ENCODE measurements at places on chromosomes 1 and 21.

- DNase-seq, result no peak
Observed at GRCh38 chr1:180151508-180151907, 3.2 kb upstream of the QSOX1 start.

DNA sequence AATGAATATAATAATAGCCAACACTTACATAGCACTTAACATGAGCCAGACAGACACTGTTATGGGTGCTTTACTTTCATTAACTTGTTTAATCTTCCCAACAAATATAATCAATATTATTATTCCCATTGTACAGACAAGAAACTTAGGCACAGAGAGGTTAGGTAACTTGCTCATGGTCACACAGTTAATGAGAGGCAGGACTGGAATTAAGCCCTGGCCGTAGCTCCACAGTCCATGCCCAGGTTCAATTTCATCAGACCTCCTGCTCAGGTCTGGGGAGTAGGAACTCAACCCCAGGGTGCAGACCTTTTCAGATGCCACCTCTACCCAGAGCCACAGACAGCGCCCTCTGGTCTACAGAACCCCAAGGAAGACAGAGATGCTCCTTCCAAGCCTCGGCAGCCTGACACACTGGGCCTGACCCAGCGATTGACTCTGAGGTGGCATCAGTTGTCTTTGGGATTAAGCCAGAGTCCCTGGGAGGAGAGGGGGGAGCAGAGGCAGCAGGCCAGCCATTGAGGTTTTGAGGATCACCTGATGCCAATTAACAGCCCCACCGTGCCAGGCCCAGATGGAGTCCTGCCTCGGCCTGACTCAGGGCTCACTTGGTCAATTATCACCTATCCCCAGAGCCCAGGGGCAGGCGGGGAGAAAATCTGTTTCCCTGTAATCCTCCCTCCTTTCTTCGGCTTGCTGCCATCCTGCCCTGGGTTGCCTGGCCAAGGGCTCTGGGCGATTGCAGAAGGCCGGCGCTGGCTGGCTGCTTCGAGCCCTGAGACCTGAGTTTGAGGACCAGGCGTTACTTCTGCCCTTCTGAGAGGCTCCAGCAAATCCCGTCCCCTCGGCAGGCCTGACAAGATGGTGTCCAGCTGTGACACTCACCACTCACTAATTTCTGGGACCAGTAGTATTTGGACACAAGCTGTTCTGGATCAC is 116.7 kb downstream of the LACTBL1 start:
- DNase-seq, result no peak

- no peak for DNase-seq
Observed at GRCh38 chr1:204863024-204863423, 7.6 kb upstream of the NFASC start.

DNA sequence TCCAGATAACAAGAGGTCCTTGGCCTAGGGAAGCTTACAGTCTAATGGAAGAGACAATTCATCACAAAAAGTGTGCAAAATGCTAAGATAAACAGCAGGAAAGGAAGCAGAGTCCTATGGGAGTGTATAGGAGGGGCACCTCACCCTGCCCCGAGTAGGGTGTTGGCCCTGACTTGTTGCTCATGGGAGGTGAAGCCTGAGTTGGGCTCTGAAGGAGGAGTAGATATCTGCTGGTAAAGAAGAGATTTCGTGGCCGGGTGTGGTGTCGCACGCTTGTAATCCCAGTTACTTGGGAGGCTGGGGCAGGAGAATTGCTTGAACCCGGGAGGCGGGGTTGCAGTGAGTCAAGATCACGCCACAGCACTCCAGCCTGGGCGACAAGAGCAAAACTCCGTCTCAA is 18.6 kb upstream of the GPR37L1 start:
- DNase-seq, result no peak

DNA sequence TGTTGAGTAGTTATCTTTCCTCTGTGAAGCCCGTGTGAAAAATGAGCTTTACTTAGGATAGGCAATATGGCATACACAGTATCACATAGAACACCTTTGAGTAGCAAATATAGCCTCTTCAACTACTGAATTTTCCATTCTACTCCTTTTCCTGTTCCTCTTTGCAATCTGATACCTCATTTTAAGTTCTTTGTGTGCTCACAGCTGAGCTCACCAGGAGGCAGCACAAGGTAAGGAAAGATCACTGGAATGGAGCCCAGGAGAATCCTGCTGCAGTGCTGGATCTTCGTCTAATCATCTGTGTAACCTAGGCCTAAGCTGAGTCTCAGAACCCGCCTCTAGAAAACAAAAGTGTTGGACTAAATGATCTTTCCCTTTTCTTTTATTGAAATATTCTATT is 171.0 kb downstream of the LRRC40 start:
- no peak for DNase-seq

DNA sequence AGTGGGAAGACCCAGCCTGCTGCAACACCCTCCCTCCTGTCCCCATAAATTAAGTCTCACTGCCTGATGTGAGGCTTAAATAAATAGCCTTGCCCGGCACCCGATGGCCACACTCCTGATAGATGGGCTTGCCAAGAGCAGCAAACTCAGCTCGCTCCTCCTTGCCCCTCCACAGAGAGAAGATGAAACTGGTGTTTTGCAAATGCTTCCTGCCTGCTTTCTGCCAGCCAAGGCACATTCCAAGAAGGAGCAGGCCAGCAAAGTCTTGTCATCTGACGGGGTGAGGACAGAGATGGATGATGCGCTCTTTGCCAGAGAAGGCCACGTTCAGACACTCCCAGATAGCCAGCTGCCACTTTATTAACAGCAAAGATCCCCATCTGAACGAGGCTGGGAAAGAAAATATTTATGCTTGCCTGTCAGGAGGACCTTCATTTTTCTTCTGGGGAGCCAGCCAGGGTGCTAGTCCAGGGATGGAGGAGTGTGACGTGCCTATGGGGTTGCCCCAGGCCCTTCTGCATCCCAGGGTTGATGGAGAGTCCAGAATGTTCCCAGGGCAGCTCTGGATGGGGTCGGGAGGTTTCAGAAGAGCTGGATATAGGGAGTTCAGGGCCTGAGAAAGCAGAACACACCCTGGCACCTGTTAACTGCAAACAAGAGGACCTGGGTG is 265.4 kb downstream of the FOXD2 start:
- DNase-seq, result no peak

- no peak for DNase-seq
Observed at GRCh38 chr1:111198836-111199235, 1.6 kb downstream of the DENND2D start.

GRCh38 chr1:110215621-110216515 is 5.8 kb downstream of the KCNC4 start:
- no peak for DNase-seq

DNA sequence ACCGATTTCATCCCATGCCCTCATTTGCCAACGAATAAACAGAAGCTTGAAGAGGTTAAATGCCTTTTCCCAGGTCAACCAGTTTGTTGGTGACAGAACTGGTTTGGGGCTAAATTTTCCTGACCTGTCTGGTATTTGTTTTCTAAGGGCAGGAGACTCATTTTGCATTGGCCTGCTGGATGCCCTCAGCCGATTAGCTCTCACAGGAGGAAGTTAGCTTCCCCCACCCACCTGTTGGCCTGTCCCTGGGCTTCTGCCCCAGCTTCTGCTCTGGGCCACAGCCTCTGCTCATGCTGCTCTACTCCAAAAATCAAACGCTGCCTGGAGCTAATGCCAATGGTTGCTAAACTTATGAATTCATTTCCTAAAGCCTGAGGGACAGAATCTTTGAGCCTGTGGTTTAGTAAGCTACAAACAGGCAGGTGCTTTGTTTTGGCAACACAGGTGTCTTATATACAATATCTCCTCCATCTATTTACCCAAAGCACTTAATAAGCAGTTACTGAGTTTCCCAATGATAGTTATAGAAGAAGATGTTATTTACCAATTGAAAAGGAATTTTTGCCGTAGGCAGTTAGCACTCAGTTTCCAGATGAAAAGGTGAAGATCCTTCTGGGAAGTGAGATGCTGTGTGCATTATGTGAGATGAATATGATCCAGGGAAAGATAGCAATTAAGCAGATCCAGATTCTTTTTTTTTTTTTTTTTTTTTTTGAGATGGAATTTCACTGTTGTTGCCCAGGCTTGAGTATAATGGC is 82.3 kb downstream of the TM2D1 start:
- DNase-seq, result no peak

DNA sequence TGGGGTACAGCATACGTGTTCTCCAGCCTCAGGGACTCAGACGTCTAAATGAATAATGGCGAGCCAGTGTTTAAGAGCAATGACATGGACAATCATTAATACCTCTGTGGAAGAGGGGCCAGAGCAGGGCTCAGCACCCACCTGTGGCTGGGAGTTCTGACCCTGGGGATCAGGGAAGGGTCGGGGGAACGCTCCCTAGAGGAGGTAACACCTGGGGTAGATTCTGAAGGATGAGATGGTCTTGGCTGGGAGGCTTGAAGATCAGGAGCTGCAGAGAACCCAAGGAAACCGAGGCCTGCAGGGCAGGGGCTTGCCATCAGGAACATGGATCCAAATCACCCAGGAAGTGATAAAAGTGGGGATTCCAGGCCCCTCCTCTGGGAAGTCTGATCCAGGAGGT is 138.2 kb upstream of the RUNX3 start:
- DNase-seq, result no peak

DNA sequence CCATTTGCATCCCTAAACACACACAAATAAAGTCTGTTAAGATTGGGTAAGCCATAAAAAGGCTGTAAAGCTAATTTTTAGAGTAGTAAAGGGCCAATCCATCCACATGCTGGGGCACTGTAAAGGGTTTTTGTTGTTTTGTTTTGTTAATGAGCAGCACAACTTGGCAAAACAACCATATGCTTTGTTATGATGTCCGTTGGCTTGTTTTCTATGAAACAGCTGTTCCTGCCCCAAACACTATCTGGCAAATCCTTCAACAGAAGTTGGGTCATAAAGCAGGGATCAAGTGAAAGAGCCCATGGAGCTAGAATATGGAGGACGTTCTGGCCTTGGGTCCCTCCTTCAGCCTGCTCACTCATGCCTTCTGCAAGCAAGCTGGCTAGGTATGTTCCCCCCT is 183.6 kb downstream of the APP start:
- DNase-seq, result no peak

GRCh38 chr21:42026082-42026435 is 15.9 kb upstream of the ZBTB21 start:
- no peak for DNase-seq

GRCh38 chr1:232422098-232422497 is 207.8 kb downstream of the SIPA1L2 start:
- DNase-seq, result no peak

GRCh38 chr21:37527103-37527502 is 160.5 kb downstream of the DYRK1A start:
- DNase-seq, result no peak
